ENCODE measurements at places on chromosomes 12 and 14.

GRCh38 chr14:60014402-60014801 is 77.3 kb upstream of the PCNX4 start:
- H3K27me3 ChIP-seq: no peaks in the 10 kb centered on the region
- H3K27ac ChIP-seq: no peak overlapping the region
- no peak for DNase-seq
- no peak overlapping the region for H3K4me3 ChIP-seq

DNA sequence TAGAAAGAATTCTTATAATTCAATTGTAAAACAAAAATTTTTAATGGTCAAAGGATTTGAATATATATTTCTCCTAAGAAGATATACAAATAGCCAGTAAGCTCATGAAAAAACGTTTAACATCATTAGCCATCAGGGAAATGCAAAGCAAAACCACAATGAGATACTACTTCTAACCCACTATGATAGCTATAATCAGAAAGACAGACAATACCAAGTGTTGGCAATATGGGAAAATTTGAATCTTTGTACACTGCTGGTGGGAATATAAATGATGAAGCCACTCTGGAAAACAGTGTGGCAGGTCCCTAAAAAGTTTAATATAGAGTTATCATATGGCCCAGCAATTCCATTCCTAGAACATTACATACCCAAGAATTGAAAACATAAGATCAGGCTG is 25.4 kb downstream of the RALGAPA1 start:
- no peaks in the 10 kb centered on the region for H3K27me3 ChIP-seq
- H3K4me3 ChIP-seq: no peak overlapping the region
- no peak overlapping the region for H3K27ac ChIP-seq
- H3K4me1 ChIP-seq: no peaks in the 10 kb centered on the region
- DNase-seq: no peak

DNA sequence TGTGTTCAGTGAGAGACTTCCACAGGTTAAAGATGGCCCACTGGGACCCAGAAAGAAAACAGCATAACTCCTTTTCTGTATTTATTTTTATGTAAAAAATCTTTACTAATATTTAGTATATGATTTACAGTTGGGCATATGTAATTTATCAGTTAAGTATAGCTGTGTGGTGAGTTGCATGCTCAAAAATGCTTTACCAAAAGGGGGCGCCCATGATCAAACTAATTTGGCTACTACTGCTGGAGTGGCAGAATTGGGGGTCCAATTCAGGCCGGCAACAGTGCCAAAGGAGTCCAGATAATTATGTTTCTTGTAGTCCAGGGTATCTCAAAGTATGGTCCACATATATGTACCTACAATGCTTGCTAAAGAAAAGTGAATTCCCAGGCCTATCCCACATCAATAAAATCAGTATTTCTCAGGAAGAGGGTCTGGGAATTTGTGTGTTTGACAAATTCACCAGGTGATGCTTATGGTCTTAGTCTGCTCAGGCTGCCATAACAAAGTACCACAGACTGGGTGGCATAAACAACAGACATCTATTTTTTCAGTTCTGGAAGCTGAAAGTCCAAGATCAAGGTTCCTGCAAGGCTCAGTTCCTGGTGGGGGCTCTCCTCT is 152.0 kb downstream of the KTN1 start:
- H3K4me1 ChIP-seq: no peaks in the 10 kb centered on the region
- no peak for DNase-seq
- no peak overlapping the region for H3K27ac ChIP-seq
- no peaks in the 10 kb centered on the region for H3K36me3 ChIP-seq

- no peaks in the 10 kb centered on the region for H3K36me3 ChIP-seq
- no peaks in the 10 kb centered on the region for H3K27me3 ChIP-seq
- H3K27ac ChIP-seq: no peak overlapping the region
- H3K4me1 ChIP-seq: no peaks in the 10 kb centered on the region
- H3K4me3 ChIP-seq: no peak overlapping the region
Measured at GRCh38 chr12:89210277-89210676, 142.0 kb downstream of the DUSP6 start.

DNA sequence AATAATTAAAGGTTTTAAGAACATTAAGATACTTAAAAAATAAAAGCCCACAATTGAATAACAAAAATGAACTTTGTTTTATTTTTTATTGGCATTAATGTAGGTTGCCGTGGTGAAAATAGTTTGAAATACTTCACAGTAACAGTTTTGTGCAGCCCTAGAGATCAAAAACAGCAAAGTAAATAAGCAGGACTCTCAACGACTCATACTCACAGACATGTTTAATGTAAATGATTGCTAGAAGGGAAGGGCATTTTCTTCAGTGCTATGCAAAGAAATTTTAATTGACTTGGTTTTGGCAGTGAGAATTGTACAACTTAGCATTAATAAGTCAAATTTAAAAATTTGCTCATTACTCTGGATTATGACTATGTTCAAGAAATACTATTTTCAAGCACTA is 16.0 kb downstream of the TRMT5 start:
- no peaks in the 10 kb centered on the region for H3K27me3 ChIP-seq
- DNase-seq: no peak
- no peak overlapping the region for H3K4me3 ChIP-seq
- H3K27ac ChIP-seq: no peak overlapping the region

DNA sequence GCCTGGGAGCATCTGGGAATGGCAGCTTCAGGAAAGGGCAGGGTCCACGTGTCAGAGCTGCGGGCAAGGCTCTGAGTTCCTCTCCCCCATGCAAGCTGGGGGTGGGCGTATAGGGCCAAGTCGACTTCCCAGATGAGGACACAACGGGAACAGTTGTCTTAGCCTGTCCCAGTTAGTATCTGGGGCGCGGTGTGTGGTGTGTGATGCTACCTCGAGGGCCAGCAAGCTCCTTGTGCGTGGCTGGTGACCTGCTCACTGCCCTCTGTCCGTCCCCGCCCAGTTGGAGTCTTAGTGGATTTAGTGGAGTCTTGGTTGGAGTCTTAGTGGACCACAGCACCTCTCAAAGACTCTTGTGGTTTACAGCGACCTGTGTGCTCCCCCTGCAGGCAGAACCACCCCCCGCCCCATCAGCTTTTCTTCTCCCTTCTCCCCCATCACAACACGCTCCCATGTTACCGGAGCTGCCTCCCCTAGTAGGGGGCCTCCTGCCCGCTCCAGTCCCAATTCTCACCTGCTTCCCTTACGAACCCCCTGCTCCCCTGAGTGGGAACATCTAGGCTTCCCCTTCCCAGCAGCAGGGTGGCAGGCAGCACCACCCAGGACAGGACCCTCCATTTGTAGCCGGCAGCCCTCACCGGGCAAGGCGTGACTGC is 8.7 kb downstream of the ASPG start:
- no peak overlapping the region for H3K4me3 ChIP-seq
- H3K27me3 ChIP-seq: no peaks in the 10 kb centered on the region
- H3K4me1 ChIP-seq: peaks cover 26% of the 10 kb centered on the region
- H3K36me3 ChIP-seq: no peaks in the 10 kb centered on the region
- no peak for DNase-seq

DNA sequence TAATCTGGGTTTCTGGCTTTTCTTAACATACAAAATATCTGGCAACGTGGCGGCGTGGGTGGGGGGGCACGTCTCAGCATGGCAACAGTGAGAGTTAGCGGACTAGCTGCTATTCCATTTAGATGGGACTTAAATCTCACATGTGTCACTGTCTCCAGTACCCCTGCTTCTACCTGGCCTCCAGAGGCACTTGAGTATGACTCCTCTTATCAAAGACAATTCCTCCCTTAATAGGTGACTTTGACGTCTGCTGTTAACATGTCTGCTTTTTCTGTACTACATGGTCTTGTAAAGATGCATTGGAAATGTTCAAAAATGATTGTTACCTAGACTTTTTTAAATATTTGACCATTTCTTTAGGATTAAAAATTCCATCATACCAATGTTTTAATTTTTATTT is 456.2 kb downstream of the TMTC2 start:
- no peaks in the 10 kb centered on the region for H3K27me3 ChIP-seq

- DNase-seq: no peak
- no peaks in the 10 kb centered on the region for H3K36me3 ChIP-seq
- H3K4me1 ChIP-seq: peaks cover 6% of the 10 kb centered on the region
- no peak overlapping the region for H3K27ac ChIP-seq
Measured at GRCh38 chr12:34021071-34021470, 1.2 kb upstream of the ALG10 start.

DNA sequence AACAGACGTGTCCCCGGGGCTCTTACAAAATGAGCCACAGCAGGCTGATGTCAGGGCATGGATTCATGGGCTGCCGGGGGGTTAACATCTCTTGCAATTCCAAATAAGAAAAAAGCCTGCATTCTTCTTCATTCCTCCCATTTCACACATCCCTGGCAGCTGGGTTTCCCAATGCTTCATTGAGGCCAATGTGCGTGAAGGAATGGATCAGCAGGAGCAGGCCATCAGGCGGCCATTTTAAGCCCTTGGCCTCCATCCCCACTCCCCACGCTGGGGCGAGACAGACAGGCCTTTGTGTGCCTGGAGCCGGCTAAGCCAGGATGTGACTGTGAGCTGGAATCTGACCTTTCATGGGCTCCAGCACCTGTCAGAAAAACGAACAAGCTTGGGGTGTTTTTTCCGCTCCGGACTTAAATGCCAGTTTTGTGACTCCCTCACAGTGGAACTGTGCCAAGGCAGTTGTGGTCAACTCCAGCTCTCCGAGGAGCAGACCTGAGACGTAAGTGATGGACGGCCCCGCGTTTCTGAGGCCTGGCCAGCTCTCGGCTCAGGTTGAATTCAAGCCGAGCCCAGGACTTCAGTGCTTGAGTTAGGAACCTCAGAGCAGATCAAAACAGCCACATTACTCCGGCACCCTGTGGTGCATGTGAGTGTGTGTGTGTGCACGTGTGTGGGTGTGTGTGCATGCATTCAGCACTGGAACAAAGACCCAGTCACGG is 133.1 kb downstream of the TMEM30B start:
- no peak overlapping the region for H3K4me3 ChIP-seq
- H3K4me1 ChIP-seq: no peaks in the 10 kb centered on the region
- no peaks in the 10 kb centered on the region for H3K36me3 ChIP-seq
- no peaks in the 10 kb centered on the region for H3K27me3 ChIP-seq

- H3K4me1 ChIP-seq: peaks cover 4% of the 10 kb centered on the region
- no peaks in the 10 kb centered on the region for H3K36me3 ChIP-seq
- H3K27me3 ChIP-seq: no peaks in the 10 kb centered on the region
- no peak overlapping the region for H3K27ac ChIP-seq
- DNase-seq: no peak
Measured at GRCh38 chr14:89249972-89250654, 166.9 kb downstream of the FOXN3 start.
